Breast epithelium (tissue), 4 donors: ENCODE measurements at places on chromosomes 6 and 20. TPM values are rescaled to one million over a fixed set of nuclear protein-coding genes. Genes with fewer than 3 reads are reported as not detected.

GRCh38 chr6:9745476-9745875 is 669.4 kb downstream of the TFAP2A start:
- H3K27me3 ChIP-seq = no peaks in the 10 kb centered on the region
- H3K4me3 ChIP-seq = no peak overlapping the region
- H3K4me1 ChIP-seq = no peaks in the 10 kb centered on the region

- H3K4me3 ChIP-seq = no peak overlapping the region
- no peaks in the 10 kb centered on the region for H3K4me1 ChIP-seq
- H3K27me3 ChIP-seq = no peaks in the 10 kb centered on the region
- no peak for DNase-seq
Measured at GRCh38 chr6:158958504-158959386, 41.3 kb downstream of the RSPH3 start.

- peaks cover 4% of the 10 kb centered on the region for H3K4me1 ChIP-seq
- H3K27me3 ChIP-seq = no peaks in the 10 kb centered on the region
- H3K27ac ChIP-seq = peak overlapping the region; percentile 84
- H3K36me3 ChIP-seq = no peaks in the 10 kb centered on the region
- no peak for DNase-seq
Measured at GRCh38 chr6:154410619-154411072, 54.0 kb upstream of the IPCEF1 start.

DNA sequence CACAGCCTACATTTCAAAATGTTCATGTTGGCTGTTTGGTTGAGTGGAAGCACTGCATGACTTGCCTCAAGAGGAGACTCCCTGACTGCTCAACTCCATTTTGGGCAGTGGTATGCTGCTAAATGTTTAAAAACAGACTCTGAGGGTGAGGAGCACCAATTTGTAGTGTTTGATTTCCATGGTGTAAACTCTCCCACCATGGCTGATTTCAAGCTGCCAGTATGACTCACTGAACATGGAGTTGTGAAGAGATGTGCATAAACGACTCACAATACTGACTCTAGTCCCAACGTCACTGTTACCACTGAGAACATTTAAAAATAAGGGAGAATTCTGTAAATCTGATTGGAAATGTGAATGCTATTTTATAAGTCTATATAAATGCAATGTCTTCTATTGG is 70.4 kb downstream of the BACH2 start:
- no peaks in the 10 kb centered on the region for H3K36me3 ChIP-seq
- H3K4me1 ChIP-seq = no peaks in the 10 kb centered on the region
- H3K4me3 ChIP-seq = no peak overlapping the region
- DNase-seq = no peak
- H3K27me3 ChIP-seq = no peaks in the 10 kb centered on the region
- no peak overlapping the region for H3K27ac ChIP-seq

- no peaks in the 10 kb centered on the region for H3K27me3 ChIP-seq
- no peak overlapping the region for H3K27ac ChIP-seq
Measured at GRCh38 chr6:79167931-79168694, 66.4 kb downstream of the HMGN3 start.

Gene HLA-DMA
- total RNA-seq = 28.5 TPM

Gene TMEM74B
- total RNA-seq = 0.73 TPM
